RPMI7951 (cell line): ENCODE measurements at places on chromosomes 6 and 20. TPM values are rescaled to one million over a fixed set of nuclear protein-coding genes. Genes with fewer than 3 reads are reported as not detected.

Gene SLPI
- total RNA-seq: not detected in 2 replicates

Gene CCN6
- total RNA-seq: 0.24 TPM in 1 of 2 replicates, not detected in the other

Gene ADGRF5
- total RNA-seq: 0.12 and 0.20 TPM in 2 replicates

Gene GJA10
- total RNA-seq: not detected in 2 replicates

Gene TRERF1
- total RNA-seq: 4.0 and 5.2 TPM in 2 replicates

Gene DEFB124
- not detected in 2 replicates for total RNA-seq

Gene GRM1
- 0.12 TPM in 1 of 2 replicates, not detected in the other for total RNA-seq

Gene FAXC
- total RNA-seq: 1.8 and 4.3 TPM in 2 replicates

Gene IRF4
- 0.24 and 0.39 TPM in 2 replicates for total RNA-seq

Gene CDH26
- total RNA-seq: not detected in 2 replicates

- DNase-seq: no peak
These were observed 1.9 kb upstream of the BLOC1S5 start for GRCh38 chr6:8066108-8066507.

DNA sequence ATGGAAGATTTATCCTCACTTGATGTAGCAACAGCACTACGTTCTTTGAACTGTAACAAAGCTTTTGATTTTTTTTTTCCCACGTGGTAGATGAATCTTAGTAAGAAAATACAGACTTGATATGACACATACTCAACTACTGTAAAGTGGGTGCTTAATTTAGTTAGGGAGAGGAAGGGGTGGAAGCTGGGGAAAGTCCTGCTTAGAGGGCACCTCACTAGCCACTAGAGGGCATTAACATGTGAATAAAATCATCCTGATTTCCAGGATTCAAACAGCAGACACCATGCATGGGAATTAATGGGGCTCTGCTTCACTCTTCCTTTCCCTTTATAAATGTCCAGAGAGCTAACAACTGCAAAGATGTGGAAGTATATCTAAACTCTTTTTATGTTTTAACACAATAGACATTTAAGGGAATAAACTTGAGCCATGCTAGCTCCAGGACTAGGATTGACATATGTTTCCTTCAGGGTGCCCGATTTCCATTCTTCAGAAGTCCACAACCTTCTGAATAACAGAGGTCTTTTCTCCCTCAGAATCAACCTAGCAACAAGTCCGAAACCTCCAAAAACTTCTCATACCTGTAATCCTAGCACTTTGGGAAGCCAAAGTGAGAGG, 250.1 kb downstream of the ATXN1 start:
- peak; percentile 55 for DNase-seq

DNA sequence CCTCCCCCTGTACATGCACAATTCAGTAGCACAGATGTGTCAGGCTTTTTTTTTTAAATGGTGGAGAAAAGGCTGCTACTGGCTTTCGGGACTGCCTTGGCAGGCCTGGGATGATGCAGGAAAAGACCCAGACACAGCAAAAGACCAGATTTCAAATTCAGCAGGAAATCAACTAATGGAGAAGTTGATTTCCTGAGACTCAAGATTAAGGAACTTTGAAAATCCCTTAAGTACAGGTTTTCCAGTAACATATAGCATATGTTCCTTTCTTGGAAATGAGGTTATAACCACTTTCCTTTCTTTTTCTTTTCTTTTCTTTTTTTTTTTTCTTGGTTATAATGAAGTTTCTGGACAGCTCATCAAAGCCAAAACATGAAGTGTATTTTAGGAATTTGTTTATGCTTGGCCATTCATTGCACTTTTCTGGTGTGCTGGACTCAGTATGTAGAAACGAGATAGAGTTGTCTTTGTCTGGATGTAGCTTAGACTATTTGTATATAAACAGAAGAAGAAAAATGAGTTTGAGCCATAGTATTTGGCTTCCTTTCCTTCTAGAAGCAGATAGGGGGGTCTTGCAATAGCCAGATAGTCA, 119.4 kb downstream of the SASH1 start:
- no peak for DNase-seq

- no peak for DNase-seq
These were observed 290.0 kb upstream of the PTCHD4 start for GRCh38 chr6:48401016-48401415.

DNA sequence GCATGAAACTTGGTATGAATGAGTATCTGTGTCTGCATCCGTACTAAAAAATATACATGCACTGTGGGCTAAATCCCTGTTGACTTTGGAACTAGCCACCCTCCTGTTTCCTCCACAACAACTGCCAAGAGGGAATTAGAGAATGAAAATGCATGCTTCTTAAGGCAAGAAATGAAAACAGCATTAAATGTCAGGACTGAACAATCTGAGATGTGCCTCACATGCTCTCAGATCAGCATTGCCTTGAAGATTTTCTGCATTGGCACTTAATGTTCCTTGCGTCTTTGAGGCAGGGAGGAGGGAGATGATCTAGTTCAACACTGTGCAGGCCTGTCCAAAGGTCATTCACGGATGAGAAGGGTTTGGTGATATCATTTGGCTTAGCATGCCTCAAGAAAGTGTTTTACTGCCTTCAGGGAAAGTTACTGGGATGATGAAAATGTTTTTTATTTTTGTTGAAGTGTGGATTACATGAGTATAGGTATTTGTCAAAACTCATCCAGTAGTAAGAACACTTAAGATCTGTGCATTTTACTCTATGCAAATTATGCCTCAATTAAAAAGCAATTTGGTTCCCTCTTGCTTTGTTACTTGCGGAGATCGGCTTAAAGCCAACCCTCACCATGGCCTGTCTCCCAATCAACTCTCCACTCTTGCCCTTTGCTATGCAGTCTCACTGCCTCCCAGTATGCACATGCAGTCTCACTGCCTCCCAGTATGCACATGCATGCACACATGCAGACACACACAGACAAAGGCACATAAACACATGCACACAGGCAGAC, 47.5 kb upstream of the RIN2 start:
- DNase-seq: no peak

GRCh38 chr6:73747289-73747688, 51.3 kb downstream of the CD109 start:
- DNase-seq: peak; percentile 24

DNA sequence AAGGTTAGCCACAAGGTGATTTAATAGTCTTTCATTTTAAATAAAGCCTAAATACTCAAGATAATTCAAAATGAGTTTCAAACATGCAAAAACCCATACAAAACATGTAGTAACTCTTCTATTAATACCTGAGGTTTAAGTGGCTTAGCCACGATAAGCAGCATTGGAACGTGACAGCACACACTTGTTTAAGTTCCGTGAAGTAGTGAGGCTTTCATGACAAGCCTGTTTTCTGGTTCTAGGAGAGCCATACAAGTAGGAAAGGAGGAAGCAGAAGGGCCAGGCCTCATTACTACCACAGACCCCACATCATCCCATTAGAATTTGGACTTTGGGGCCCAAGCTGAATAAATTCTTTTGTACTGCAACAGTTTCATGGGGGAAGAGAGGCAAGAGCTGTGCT, 54.3 kb upstream of the PRND start:
- DNase-seq: peak; percentile 65

GRCh38 chr20:22815603-22816315, 219.4 kb upstream of the SSTR4 start:
- no peak for DNase-seq

DNA sequence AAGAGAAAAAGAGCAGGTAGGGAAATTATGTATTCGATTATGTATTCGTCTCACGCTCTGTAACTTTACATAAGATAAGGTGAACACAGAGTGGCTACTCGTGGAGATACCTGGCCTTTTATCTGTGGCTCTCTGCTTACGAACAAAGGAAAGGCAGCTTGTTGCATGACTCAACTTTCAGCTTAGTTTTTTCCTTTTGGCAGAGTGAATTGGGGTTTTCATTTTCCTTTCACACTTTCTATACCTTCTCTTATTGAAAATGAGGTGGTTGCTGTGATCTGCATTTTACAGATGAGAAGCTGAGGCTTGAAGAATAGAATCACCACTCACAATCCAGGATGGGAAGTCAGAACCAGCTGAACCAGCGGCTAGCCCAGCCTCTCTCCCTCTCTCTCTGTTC, 13.3 kb upstream of the KCNK15 start:
- no peak for DNase-seq

- no peak for DNase-seq
These were observed 5.4 kb downstream of the FOXF2 start for GRCh38 chr6:1394514-1395463.

GRCh38 chr6:31556307-31556706, 8.9 kb downstream of the NFKBIL1 start:
- no peak for DNase-seq

DNA sequence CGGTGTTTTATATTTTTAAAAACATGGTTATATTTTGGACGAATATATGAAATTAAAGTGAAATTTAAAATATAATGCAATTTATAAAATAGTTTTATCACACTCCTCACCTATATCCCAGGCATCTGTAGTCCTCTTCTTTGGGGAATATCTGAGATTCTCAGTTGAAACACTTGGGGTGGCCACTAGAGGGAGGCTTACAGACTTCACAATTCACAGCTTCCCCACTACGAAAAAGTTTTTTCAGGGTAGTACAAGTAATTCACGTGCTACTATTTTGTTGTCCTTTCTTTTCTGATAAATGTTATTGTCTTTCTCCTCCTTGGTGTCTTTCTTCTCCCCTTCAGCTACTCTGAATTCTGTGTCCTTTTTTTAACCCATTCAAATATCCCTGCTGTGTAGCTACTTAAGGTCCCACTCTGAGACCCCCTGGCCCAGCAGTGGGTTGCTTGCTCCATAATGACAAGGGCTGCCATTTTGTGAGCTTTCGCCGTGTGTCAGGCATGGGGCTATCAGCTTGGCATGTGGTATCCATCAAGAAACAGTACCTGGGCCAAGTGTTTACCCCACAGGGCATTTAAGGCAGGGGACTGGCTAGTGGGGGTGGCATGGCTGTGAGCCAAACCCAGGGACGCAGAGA, 43.6 kb upstream of the PHACTR3 start:
- peak; percentile 35 for DNase-seq

GRCh38 chr20:6863355-6863754, 95.9 kb downstream of the BMP2 start:
- DNase-seq: no peak

DNA sequence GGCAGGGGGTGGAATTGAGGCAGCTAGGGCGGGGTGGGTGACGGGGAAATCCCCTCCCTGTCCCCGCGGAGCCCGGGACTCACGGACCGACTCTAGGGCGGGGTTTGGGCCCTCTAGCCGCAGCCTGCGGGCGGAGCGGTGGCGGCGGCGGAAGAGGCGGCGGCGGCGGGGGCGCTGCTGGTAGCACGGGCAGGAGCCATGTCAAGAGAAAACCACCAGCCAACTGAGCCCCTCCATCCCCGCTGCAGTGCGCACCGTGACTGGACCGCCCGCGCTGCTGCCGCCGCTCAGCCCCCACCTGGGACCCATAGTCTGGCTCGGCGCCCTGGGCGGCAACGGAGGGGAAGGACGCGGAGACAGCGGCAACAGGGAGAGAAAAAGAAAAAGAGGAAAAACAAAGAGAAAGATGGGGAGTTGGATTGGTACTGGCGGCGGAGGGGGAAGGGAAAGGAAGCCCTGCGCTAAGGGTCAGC, 1.2 kb upstream of the C6orf62 start:
- DNase-seq: peak; percentile 67

GRCh38 chr6:4209196-4209595, 73.8 kb upstream of the ECI2 start:
- DNase-seq: no peak

DNA sequence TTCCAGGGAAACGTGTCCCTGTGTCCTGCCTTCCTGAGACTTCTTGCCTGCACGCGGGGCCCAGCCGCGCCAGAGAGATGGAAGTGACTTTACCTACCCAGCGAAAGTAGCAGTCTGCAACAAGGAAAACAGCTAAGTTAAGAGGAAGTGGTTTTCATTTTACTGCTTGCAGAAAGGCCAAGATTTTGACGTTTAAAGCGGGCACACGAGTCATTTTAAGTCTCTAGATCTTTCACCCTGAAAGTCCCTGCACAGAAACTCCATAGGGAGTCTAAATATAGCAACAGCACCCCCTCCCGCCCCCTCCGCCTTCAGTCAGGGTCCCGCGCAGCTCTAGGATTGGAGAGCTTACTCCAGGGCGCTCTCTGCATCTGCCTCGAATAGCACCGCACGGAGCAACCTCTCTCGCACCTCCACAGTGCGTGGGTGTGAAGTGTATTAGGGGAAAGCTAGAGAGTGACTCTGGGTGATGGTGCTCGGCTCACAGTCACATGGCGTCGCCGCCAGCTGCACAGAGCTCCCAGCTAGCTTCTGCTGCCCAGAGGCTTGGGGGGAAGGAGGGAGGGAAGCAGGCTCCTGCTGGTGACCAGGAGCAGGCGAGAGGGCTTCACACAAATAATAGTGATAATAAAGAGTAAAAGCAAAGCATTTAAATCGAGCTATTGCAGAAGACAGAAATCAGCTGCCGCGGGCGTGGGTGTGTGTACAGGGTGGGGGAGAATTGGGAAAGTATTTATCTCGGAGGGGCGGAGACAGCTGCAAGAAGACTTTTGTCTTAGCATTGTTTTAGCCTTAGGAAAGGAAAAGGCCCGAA, 1.8 kb upstream of the KCNQ5 start:
- no peak for DNase-seq

GRCh38 chr6:33979750-33980149, 166.1 kb downstream of the GRM4 start:
- no peak for DNase-seq

- DNase-seq: peak; percentile 82
These were observed 120.0 kb downstream of the SIM1 start for GRCh38 chr6:100344761-100345160.

DNA sequence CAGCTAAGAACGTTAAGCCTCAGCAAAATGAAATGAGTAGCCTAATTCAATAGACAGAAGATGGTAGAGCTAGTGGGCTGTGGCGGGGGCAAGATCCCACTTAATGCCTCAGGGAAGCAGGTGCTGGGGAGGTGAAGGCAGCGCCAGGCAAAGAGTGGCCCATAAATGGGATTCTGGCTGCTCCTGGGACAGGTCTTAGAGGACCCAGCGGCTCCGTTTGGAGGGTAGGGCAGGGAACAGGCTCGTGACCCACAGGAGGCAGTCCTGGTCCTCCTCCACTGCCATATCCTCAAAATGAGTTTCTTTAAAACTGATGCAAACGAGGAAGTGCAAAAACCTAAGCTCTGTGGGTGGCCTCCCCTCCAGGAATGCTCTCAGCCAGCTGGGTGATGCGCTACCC, 32.7 kb downstream of the SAYSD1 start:
- no peak for DNase-seq

- no peak for DNase-seq
These were observed 11.0 kb downstream of the TTBK1 start for GRCh38 chr6:43254138-43254817.

GRCh38 chr20:41587523-41587922, 30.7 kb downstream of the CHD6 start:
- DNase-seq: peak; percentile 15

DNA sequence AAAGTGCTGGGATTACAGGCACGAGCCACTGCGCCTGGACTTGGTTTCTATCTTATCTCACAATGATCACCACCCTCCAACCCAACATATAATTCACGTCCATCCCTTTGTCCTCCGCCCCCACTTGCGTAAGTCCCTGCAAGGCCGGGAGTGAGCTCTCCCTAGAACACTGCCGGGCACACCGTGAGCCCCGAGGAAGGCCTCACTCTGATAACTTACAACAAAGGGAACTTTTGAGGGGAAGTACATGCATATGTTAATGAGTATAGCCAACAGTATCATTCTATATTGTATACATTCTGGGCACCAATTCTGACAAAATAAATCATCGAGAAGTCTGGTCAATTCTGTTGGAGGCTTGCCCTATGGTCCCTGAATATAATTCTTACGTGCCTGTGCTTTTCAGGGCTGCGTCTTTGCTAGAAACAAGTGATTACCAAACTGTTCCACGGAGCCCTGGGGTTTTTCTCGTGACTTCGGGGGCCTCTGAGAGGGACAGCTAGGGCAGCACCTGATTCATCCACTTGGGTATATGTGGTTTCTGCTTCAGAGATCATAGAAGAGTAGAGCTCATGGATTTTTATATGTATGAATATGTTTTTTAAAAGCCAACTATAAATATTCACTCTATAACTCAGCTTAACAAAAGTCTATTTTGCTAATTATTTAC, 469.8 kb upstream of the AGPAT4 start:
- no peak for DNase-seq
